Non-pigmented ciliary epithelial cell (primary cell): ENCODE measurements at places on chromosomes 3 and 15.
A peak's percentile ranks its signal among the peaks of the same experiment; 100 is the strongest.

DNA sequence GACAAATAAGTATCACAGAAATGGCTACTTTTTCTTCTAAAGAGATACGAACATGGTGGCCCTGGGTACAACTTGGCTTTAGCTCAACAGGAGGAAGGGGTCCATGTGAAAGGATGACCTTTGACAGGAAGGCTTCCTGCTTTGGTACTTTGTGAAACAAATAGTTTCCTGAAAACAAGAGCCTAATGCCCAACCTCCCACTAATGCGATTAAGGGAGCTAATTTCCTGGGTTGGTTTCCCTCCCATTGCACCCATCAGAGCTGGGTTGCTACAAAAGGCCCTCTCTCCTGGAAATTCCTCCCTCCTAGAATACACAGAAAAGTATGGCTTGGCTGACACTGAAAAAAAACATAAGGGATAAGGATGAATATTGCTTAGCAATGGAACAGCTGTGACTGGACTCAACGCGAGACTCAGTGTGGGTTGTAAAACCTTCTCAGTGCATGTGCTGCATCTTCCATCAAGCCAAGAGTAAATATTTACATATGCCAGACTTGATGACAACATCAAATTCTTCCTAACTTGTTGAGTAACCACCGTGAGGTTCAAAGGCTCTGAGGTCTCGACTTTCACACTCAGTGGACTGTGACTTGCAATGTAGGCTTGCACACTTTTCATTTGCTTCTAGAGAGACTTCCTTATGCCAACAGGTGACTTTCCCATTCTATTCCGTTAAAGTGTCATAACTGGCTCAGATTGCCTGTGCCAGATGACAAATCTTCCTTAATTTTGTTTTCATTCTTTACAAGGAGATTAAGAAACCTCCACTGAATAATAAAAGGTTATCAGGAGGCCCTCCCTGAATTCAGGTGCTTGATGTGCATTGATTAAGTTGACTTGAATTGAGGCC is 60.1 kb downstream of the ADAMTS9 start:
- no peak for DNase-seq

DNA sequence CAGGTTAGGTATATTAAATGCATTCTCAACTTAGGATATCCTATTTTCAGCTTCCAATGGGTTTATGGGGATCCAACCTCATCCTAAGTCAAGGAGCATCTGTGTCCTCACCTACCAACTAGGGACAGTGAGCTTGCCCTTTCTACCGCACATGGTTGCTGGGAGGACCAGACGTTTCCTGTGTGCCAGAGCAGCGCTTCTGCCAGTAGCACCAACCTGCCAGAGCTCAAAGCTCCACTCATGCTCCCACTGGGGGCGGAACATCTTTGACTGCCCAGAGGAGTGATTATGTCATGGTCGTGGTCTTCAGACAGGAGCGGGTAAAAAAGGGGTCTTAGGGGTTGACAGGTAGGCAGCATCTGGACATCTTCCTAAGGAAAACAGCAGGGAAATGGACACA is 24.7 kb downstream of the XPC start:
- DNase-seq, result no peak

DNA sequence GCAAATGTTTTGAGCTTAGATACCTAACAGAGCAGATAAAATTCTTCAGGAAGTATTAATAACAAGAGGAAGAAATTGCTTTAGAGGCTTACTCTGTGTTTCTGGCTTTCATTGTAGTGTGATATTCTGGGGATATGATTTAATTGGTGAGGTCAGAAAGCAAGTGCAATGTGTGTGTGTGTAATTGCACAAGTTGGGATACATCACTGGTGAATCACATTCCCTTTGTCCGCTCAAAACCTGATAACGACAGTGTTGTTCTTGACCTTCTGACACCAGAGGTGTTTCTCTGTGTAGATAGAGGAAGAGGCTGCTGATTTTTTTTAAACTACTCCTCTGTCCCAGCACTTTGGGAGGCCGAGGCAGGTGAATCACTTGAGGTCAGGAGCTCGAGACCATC is 161.1 kb downstream of the CACNA2D3 start:
- no peak for DNase-seq

- DNase-seq, result no peak
Observed at GRCh38 chr15:90718232-90718631, 1.1 kb downstream of the BLM start.

DNA sequence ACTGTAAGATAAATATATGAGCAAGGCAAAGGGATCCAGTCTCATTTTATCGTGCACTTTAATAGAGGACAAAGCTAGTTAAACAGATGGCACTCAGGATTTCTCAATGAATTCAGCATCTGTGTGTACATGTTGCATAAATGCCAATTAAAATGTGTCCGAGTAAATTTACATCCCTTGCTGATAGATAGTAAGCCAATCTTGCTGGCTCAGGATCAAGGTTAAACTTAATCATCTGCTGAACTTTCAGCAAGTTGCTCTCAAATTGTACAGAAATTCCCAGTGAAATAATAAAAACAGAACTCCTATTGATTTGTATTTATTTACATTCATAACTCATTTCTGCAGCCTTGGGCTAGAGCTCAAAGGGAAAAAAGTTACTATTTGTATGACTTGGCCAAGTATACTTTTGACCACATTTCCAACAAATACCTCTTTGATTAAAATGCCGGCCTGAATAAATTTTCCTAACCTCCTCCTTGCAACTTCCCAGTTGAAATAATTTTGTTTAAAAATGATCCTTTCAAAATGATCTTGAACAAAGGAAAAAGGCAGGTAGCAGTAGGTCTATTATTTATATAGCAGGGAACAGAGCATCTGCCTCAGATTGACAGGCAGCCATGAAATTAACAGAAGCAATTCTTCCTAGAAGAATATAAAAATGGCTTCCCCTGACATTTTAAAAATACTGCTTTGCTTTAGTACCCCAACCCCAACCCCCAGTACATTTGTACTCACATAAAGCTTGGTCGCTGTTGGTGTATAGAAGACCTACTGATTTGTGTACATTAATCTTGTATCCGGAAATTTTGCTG is 1001.9 kb downstream of the ROBO1 start:
- DNase-seq, result no peak

- no peak for DNase-seq
Observed at GRCh38 chr3:132984181-132984580, 54.0 kb upstream of the TMEM108 start.

DNA sequence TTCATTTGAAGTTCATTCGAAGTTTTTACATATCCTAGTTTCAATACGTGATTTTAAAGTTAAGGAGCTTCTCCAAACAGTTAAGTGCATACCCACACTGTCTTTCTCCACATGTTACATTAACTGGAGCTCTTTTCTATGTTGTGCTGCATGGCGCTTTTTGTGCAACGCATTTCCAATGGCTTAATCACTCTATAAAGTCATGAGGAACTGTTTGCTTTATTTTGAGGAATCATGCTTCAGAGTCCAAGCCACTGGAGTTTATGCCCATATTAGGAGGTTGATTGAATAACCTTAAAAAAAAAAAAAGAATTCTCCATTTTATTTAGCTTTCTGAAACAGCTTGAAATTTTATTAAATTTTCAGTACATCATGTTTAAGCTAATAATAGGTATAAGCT is 109.4 kb upstream of the MBNL1 start:
- DNase-seq, result peak; percentile 65

DNA sequence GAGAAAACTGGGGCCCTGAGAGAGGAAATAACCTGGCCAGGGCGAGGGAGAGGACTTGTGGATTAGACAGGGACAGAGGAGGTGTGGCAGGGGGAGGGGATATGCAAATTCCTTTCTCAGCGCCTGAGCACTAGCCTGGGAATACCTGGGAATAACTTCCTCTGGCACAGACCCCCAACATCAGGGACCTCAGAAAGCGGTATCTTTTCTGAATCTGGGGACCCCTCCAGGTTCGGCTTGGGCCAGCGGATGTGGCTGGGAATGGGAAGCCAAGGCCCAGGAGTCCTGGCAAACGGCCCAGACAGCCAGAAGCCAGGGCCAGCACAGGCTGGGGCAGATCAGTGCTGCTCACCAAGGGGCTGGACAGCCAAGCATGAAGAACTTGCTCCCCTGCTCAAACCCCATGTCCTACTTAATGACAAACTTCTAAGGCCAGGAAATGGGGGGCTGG is 9.2 kb upstream of the ACSBG1 start:
- DNase-seq, result no peak
